Fibroblast of upper back skin (primary cell): ENCODE measurements at places on chromosomes 12 and 14.
A peak's percentile ranks its signal among the peaks of the same experiment; 100 is the strongest.

DNA sequence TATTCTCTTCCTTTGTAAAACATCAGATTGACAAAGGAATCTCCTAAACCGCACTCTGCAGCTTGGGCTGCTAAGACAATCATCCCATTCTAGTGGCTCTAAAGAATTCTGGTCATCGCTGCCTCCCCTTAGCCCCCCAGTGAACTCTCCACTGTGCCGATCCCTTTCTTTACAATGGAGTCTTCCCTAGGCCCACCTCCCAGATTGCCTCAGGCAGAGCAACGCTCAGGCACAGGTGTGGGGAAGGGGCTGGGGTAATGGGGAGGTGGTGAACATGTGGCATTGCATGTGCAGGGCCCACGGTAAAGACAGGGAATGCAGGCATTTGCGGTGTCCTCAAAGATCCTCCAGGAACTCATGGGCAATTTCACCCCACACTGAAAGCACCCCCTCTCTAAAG lies 86.3 kb downstream of the PLEKHG3 start:
- DNase-seq, result no peak

DNA sequence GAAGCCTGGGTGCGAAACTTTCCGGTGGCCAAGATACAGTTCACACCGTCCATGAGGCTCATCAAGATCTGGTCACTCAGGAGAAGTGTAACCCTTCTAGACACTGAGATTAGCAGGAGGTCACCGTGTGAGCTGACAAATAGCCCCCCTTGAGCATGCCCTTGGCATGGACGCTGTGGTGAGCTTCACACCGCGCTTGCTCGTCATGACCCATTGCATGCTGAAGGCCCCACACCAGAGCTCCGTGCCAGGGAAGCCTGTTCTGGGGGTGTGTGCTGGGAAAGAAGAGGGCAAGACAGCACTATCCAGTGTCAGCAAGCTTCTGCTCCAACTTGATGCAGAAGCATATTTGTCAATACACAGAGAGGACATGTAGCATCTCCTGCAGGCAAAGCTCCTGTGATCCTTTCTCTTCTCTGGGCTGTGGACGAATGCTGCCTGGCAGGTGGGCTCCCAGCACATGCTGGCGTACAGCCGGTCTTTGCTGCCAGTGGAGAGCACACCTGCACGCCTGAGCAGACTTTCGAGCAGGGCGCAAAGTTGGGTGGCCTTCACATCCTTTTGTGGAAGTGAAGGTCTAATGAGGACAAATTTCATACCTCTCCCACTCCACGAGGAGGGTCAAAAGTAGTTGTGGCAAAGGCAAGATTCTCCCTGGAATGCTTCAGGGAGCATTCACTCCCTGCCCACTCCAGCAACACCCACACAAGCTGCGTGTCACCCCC lies 126.9 kb upstream of the FKBP4 start:
- DNase-seq, result no peak

DNA sequence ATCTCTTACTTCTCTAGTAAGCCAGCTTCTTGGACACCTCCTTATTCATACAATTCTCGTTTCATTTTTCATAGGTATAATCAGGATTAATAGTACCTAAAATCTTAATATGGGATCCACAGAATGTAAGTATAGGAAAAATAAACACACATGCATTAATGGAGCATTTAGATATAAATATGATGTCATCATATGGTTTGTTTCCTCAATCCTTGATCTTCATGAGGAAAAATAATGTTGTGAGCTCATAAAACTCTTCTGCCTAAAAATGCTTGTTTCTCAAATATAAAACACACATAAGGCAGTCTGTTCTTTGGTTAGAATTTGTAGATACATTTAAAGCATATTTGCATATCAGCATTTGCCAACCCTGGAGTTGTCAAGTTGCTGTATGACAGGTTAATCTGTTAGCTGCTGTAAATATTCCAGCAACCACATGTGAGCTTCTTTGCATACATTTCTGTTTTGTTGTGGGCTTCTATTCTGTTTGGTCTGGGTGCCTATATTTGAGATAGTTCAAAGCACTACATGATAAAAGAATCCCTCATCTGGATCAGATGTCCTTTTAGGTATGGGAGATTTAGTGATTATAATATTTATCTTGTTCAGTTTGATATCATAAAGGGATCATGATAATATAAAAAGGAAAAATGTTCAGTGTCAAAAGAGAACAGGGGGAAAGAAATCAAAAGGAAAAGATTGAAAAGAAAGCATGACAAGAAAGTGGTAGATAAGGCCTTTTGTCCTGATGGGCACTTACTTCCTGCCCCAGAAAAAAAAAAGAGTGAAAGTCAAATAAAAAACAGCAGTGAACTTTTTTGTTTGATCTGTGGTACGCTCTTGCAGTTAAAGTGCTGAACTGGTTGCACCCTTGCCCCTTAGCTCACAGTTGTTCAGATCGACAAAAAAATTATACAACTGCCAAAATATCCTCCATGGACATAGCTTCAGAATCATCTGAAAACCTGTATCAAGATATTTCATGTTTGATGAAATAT lies 68.6 kb downstream of the ACSS3 start:
- no peak for DNase-seq

DNA sequence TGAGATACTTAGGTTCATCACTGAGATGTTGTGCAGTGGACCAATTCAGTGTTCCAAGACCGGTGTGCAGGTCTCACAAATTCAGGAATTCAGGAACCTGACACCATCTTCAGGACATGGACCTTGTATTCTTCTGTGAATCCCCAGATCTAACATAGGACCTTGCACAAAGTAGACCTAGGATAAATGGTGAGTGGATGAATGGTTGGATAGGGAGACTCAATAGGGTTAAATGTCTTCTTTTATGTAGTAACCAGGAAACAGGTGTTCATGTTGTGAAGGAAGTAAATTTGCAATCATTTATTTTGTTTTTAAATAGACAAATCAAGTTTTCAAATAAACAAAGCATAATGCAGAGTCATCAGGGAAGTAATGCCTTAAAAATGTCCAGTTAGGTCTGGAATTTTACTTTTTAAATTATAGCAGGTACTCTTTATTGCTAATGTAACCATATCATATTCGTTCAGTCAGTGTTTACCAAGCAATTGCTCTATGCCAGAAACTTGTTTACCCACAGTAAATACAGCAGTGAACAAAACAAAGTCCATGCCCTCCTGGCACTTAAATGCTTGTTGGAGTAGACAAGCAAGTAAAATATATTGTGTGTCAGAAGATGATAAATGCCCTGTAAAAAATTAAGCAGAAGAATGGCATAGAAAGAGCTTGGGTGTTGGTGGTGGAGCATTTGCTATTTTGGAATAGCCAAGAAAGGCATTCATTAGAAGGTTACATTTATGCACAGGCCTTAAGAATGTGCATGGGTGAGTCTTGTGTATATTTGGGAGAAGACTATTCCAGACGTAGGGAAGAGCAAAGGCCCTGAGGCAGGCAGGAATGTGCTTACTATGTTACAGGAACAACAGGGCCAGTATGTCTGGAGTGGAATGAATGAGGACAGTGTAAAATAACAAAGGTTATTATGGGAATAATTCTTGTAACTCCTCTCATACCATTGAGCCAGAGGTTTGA lies 26.3 kb downstream of the RXYLT1 start:
- DNase-seq, result no peak

GRCh38 chr14:79552778-79553177 lies 658.5 kb downstream of the DIO2 start:
- DNase-seq, result peak; percentile 29

DNA sequence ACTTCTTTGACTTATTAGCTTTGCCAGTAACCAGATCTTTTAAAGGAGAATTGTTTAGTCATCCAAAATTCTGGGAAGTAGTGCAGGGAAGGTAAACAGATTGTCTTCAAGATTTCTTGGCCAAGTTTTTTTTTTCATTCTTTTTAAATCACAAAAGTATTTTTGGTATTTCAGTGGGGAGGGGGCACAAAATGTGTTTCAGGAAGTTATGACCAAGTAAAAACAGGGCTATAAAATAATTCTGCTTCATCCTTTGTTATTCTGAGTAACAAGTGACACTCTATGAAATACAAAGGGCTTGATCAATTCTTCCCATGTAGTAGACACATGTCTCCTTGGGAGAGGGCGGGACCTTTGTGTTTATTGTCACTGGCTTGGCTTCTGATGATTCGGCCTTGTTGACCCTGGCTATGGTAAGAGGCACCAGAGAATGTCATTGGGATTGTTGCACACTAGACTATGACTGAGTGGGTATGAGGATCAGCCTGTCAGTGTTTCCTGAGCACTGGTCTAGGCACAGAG lies 55.4 kb downstream of the SUSD6 start:
- DNase-seq, result peak; percentile 70

- DNase-seq, result no peak
Measured at GRCh38 chr14:24274101-24274543, 2.7 kb upstream of the RABGGTA start.

GRCh38 chr12:51005671-51006070 lies 20.5 kb downstream of the SLC11A2 start:
- no peak for DNase-seq

GRCh38 chr12:76057326-76057725 lies 25.8 kb upstream of the PHLDA1 start:
- DNase-seq, result no peak

- no peak for DNase-seq
Measured at GRCh38 chr12:18221726-18222125, 39.6 kb upstream of the PIK3C2G start.

- DNase-seq, result no peak
Measured at GRCh38 chr12:107033758-107034739, 47.1 kb upstream of the MTERF2 start.

DNA sequence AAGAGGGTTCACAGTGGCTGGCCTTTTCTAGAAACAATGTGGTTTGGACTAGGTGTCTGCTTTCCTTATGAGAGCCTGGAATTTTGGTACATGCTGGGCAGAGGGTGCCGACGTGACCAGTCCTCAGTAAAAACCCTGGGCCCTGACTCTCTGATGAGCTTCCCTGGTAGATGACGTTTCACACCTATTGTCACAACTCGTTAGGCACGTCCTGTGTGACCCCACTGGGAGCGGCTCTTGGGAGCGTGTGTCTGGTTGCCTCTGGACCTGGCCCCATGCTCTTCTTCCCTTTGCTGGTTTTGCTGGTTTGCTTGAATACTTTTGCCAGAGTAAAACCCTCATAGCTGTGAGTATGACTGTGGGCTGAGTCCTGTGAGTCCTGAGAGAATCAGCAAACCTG lies 136.9 kb downstream of the RIMBP2 start:
- DNase-seq, result no peak

DNA sequence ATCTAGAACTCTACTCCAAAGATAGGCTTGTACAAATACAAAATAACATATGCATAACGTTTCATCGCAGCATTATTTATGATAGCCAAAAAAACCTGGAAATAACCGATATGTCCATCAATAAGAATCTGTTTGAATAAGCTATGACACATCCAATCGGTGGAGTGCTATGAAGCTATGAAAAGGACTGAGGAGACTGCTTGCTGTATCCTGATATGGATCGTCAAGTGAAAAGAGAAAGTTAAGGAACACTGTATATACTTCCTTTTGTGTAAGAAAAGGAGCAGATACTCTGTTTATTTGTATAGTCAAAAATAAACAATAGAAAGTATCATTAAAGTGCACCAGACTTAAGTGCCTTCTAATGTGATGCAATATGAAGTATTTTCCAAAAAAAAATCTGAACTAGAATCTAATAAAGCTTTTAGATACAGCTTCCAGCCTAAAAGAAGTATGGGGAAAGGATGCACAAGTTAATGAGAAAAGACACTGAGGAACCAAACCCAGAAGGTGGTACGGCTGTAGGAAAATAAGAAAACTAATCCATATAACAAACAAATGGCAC lies 645 bp upstream of the KLHDC1 start:
- DNase-seq, result no peak

DNA sequence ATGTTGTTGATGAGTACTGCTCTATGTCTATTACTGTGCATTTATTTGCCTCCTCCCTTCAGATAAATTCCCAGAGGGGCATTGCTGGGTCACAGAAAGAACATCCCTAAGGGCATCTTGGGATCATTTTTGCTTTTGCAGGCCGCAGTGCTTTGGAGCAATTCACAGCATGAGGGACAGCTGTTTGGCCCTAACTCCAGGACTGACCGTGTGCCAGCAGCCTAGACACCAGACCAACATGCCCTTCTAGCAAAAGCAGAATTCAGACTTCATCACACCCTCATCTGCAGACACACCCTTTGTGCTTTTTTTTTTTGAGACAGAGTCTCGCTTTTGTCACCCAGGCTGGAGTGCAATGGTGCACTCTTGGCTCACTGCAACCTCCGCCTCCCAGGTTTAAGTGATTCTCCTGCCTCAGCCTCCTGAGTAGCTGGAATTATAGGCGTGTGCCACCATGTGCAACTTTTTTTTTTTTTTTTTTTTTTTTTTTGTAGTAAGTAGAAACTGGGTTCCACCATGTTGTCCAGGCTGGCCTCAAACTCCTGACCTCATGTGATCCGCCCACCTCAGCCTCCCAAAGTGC lies 31.0 kb downstream of the RNF34 start:
- no peak for DNase-seq

DNA sequence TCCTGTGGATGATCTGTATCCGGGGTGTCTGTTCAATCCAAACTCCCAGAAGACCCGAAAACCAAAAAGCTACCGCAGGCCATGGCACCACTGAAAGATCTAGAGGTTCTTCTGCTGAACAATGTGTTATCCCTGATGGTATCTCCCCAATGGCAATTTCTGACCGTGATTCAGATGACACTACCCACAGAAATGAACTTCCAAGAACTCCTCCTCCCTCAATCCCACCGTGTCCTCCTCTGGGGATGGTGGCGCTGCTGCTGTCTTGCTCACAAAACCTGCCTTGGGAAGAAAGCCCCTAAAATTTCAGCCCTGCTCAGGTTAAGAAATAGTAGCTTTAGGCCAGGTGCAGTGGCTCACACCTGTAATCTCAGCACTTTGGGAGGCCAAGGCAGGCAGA lies 7.8 kb downstream of the CRACR2A start:
- DNase-seq, result no peak

GRCh38 chr12:67506739-67507138 lies 141.8 kb upstream of the DYRK2 start:
- no peak for DNase-seq

DNA sequence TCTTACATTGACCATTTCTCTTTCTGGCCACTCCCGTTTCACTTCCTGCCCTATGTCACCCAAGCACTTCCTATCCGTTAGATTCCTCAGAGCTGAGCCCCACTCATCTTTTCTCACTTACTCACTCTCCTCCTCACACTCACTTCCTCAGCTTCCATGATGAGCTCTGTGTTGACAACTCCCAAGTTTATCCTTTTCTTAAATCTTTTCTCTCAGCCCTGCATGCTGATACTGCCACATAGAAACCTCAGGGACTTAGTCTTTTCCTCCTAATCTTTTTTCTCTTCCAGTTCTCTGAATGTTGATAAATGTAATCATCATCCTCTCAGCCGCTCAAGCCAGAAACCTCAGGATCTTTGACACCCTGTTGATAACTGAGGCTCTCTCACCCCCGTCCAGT lies 99.6 kb downstream of the ANO6 start:
- DNase-seq, result no peak

GRCh38 chr12:125512541-125513298 lies 447.5 kb downstream of the AACS start:
- DNase-seq, result no peak
